LoVo (cell line): ENCODE measurements at places on chromosomes 2 and 18.

DNA sequence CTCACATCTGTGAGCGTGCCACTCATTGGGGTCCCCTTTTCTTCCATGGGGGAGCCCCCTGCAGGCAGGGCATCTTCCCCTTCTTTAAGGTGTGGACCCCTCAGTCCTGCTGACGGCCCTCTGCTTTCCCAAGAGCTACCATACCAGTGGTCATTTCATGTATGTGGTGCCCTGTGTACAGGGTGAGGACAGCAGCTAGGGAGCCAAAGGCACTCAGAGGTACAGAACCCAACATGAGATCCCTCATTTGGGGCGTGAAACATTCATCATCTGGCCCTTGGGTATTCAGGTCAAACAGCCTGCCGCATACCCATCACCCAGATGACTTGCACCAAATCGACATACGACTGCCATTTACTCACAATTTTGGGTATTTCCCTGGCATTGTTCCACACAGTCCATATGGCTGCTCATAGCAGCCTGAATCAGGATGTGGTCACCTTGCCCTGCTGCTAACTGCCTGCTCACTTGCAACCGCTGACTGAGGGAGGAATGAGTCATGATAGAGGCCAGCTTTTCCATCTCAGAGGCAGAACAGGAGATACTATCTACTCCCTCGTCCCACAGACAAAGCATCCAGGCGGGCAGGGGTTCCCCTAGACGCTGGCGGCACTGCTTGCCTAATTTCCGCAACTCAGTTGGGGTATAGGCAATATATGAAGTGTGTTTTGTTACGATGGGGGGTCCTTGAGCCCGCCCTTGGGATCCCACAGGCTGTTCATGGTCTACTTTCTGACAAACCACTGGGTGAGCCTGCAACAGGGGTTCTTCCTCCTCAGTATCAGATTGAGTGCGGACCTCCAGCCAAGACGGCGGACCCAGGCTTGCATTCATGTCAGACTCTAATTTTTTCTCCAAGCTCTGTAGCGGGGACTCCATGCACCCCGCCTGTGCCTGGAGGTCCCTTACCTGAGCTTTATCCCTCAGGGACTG lies 228.6 kb downstream of the SATB2 start:
- DNase-seq: no peak

DNA sequence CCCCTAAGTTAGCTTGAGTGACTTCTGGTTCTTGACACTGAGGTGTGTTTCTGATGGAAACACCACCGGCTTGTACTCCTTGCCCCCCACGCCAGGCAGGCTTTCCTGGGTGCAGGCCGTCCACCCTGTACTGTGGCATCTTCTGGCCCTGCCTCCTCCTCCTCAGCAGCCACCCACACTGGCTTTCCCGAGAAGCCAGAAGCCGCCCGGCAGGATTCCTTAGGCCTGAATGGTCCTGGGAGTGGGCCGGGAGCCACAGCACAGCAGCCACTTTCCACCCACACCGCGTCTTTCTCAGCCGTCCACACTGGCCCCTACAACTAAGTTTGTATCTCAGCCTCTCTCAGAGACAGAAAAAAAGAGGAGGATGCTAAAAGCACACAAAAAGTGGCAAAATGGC lies 2.1 kb upstream of the HSBP1L1 start:
- DNase-seq: no peak

DNA sequence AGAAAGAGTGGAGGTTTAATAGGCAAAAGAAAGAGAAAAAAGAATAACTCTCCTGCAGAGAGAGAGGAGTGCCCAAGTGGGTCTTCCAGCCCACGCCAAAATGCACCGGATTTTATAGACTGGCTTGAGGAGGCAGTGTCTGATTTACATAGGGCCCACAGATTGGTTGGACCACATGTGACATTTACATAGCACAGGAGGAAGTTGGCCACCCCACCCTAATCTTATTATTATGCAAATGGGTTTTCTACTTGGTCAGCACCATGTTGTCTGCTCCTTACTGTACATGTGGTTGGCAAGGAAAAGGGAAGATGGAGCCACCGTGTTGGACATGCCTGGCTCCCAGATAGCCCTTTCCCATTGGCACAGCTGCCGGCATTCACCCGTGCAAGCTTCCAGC lies 56.8 kb downstream of the SP110 start:
- DNase-seq: no peak

- DNase-seq: no peak
Measured at GRCh38 chr2:64605026-64605471, 48.7 kb downstream of the SERTAD2 start.
